AG09319 (cell line): ENCODE measurements at places on chromosomes 1 and 21.

GRCh38 chr1:236945002-236945401 is 59.2 kb downstream of the MT1HL1 start:
- no peak for DNase-seq

DNA sequence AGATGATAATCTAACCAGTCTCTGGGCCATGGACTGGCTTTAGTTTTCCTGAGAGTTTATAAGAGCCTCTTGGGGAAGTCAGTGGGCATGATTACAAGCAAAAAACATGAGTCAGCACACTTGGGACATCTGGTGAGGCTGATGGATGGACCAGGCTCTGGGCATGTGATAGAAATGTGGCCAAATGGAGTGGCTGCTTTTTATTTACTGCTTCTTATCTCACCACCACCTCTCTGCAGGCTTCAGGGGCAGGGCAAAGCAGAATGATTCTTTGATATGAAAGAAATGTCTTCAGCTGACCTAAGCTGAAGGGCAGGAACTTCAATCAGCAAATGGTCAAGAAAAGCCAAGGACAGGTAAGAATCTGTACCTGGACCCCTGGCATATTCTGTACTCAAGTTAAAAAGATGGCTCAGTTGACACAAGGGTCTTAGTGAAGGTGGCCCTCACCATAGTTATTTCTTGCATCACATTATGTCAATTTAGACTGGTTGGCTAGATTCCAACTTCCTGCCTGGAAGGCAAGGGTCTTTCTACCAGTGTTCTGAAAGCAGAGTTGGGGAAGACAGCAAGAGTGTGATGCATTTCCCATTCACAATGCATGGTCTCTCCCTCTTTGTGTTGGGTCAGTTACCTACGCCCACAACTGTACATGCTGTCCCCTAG is 162.8 kb downstream of the FASLG start:
- DNase-seq = no peak

- no peak for DNase-seq
These were observed 54.3 kb downstream of the LRRC8C start for GRCh38 chr1:89687254-89687653.

DNA sequence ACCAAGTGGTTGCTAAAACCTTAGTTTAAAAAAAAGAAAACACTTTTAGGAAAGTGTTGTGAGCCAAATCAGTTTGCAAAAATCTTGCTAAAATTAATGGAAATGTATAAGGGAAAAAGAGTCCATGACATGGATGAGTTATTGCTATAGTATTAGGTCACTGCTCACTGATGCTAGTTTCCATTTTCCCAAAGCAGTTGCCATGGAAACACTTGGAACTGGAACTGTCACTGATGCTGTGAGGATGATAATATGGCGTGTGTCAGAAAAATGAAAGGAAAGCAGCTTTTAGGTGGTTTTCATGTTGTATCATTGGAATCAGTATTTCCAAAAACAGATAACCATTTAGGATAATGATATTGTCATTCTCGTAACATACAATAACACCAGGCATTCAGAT is 104.4 kb downstream of the PHTF1 start:
- no peak for DNase-seq

DNA sequence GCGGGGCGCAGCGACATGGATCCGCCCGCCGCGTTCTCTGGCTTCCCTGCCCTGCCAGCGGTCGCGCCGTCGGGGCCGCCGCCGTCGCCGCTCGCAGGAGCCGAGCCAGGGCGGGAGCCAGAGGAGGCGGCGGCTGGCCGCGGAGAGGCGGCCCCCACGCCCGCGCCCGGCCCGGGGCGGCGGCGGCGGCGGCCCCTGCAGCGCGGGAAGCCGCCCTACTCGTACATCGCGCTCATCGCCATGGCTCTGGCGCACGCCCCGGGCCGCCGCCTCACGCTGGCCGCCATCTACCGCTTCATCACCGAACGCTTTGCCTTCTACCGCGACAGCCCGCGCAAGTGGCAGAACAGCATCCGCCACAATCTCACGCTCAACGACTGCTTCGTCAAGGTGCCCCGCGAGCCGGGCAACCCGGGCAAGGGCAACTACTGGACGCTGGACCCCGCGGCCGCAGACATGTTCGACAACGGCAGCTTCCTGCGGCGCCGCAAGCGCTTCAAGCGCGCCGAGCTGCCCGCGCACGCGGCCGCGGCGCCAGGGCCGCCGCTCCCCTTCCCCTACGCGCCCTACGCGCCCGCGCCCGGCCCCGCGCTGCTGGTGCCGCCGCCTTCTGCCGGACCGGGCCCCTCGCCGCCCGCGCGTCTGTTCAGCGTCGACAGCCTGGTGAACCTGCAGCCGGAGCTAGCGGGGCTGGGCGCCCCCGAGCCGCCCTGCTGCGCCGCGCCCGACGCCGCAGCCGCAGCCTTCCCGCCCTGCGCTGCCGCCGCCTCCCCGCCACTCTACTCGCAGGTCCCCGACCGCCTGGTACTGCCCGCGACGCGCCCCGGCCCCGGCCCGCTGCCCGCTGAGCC is 459 bp downstream of the FOXE3 start:
- DNase-seq = no peak

GRCh38 chr1:59926381-59927123 is at the start of gene CYP2J2:
Gene CYP2J2, minus strand, starts transcription at chr1:59926773. Its CDS starts 27 bp downstream, at chr1:59926746.
- DNase-seq = no peak

DNA sequence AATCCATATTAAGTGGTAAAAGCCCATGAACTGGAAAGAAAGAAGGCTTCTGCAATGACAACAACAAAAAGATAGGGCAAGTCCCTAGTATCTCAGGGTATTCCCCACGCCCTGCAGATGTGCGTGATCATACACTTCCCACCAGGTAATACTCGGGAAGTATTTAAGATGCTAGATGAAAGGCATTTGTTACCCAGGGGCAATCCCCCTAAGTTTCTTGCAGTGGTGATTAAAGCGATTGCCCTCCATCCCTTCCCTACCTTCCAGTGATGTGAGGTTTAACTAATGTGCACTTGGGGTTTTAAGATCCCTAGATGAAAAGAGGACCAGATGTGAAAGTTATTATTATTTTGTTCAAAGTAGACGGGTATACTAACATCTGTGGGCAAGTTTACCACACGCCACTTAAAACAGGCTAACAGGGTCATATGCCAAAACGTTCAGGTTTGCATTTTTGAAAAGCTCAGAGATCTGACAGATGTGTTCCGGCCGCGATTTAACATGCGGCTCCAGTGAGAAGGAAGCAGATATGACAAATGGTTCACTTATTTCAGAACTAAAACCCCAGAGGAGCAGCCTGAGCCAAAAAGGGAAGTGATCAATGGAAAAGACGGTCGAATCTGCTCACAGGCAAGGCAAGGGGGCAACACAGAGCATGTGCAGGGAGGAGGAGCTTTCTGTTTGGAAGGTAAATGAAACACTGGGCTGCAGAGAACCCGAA is 17.4 kb downstream of the TIAM1 start:
- no peak for DNase-seq

DNA sequence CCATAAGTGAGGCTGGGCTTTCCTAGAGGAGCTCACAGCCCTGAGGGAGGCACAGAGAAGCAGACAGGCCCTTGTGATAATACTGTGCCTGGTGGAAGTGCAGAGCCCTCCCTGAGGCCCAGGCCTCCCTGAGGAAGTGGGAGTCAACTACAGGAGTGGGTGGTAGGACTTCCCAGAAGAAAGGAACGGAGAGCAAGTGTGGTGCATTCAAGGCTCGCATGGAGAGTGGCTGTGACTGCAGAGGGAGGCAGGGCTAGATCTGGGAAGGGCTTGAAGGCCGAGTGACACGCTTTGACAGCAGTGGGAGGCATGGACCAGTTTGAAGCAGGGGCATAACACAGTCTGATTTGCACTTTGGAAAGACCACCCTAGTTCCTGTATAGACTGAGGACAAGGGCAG is 37.3 kb downstream of the AZIN2 start:
- DNase-seq = no peak

GRCh38 chr1:24020025-24020424 is 39.9 kb upstream of the SRSF10 start:
- no peak for DNase-seq

- no peak for DNase-seq
These were observed 1063.4 kb downstream of the PLA2G4A start for GRCh38 chr1:187891993-187892682.

DNA sequence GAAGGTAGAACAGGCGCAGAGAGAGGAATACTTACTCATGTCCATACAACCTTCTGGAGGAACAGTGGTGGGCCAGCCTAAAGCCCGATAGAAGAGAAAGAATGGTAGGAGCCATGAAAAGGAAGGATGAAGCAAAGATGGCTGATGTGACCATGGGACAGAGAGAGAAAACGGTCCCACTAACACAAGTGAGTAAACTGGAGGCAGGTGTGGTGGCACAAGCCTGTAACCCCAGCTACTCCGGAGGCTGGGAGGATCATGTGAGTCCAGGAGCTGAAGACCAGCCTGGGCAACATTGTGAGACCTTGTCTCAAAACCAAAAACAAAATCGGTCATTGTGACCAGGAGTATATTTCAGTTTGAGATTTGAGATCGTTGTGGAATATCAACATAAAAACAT is 49.4 kb downstream of the C1orf198 start:
- DNase-seq = no peak

DNA sequence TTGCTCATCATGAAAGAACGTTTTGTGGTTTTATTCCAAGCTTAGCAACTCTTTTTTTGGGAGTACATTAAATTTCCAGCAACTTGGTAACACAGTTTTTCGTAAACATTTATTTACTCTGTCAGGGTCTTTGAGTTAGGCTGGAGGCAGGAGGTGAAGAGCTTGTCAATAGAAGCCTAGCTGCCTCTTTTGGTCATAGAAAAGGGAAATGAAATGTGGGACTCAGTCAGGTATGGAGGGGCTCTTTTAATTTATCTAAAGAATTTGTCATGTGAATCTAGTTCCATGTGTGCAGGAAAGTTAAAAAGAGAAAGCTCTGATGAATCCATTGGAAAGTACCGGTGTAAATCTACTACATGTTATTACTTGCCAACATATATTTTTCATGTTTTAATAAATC is 45.9 kb upstream of the PRMT6 start:
- DNase-seq = no peak

GRCh38 chr1:36624466-36624865 is 141.8 kb upstream of the CSF3R start:
- no peak for DNase-seq

DNA sequence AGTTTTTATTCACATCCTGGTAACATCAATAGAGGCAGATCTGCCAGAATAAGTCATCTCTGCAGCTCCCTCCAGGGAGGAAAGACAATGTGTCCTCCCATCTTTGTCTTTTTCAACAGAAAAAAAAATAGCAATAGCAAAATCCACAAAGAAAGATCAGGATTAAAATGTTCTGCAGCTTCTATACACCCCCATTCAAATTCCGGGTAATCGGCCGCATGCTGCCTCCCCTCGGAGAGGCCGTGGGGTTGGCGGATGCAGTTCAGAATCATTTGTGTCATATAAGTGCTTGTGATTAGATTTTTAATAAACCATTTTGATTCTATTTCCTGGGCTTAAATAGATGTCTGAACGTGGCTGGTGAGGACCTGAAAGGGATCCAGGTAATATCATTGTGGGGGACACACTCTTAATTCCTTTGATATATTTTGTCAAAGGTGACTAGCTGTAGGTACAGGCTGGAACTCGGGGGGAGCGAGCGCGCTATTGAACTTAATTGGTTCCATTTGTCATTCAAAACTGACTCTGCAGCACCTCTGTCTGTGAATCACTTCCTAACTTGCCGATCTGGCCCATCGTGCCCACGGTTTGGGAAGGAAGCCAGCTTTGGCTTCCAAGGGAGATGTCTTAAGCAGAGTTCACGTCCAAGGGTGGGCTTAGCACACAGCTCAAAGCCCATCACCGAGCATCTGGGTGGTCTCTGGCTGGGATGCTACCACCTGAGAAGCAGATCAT is 85.6 kb upstream of the ARHGEF16 start:
- DNase-seq = no peak

DNA sequence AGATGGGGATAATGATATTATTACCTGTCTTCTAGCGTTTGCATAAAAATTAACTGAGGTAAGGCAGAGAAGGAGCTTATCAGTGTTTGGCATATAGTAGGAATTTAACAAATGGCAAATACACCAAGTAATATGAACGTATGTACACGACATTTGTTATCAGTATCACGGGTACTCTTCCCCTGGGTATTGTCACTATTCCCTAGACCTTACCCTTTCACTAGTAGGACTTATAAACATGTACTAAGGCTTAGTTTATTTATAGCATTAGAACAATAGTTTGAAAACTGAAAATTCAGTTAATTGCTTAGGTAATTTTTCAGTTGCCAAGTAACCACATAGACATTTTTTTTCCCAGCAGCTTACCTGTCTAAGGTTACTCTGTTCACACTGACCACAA is 187.0 kb downstream of the KCTD3 start:
- no peak for DNase-seq

DNA sequence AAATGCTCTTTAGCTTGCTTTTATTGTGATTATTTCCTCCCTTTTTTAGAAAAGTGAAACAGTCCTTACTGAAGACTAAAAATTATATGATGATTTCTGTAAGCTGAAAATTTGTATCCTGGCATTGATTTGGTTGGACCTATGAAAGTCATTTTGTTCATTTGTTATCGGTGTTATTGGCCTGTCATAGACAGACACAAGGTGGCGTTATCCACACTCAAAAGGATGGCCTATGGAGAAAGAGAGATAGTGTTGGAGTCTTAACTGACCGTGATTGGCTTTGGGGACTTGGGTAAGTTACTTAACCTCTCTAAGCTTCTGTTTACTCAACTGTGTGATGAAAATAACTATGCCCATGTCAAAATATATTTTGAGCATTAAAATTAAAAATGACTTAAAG is 203.6 kb upstream of the CHODL start:
- no peak for DNase-seq

DNA sequence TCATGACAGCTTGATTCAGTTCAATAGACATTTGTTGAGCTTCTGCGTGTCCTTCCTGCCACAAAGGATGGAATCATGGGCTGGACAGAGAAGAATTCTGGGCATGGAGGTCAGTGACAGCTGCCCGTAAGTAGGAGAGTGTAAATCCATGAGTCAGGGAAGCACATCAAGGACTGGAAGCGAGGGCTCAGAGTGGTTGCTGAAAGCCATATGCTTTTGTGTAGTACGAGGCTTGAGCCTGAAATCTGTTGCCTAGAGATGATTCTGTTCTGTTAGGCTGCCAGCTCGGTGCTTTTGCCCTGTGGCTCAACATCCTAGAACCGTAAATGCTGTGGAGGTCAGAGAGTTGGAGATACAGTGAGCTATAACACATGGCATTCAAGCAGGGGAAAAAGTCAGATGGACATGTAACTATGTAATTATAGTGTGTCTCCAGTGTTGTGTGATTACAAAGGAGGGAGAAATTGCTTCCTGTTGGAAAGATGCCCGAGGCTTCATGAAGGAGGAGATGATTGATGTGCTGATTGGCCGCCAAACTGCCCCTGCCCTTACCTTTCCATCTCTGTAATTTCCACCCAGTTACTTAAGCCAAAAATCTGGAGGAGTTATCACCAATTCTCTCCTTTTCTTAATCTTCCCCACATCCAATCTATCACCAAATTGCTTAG is 92.8 kb upstream of the CACNA1E start:
- no peak for DNase-seq

- no peak for DNase-seq
These were observed 43.7 kb downstream of the ITPKB start for GRCh38 chr1:226695335-226695900.

GRCh38 chr1:28602536-28603439 is 10.7 kb downstream of the RAB42 start:
- DNase-seq = peak; percentile 44
